Astrocyte (in vitro differentiated cells and primary cell): ENCODE measurements at places on chromosomes 16 and 17.
A peak's percentile ranks its signal among the peaks of the same experiment; 100 is the strongest.

GRCh38 chr16:86363057-86363490 lies 147.3 kb upstream of the FOXF1 start:
- peak overlapping the region; percentile 21 for H3K27ac ChIP-seq
- DNase-seq, result peak; percentile 97
- no peak overlapping the region for H3K4me3 ChIP-seq
- H3K4me1 ChIP-seq, result peaks cover 19% of the 10 kb centered on the region
- H3K36me3 ChIP-seq, result no peaks in the 10 kb centered on the region
- peaks cover 3% of the 10 kb centered on the region for H3K27me3 ChIP-seq

- peaks cover 19% of the 10 kb centered on the region for H3K36me3 ChIP-seq
- H3K27ac ChIP-seq, result peak overlapping the region; percentile 80
- H3K4me3 ChIP-seq, result peak overlapping the region; percentile 81
- no peak for DNase-seq
Observed at GRCh38 chr17:81683208-81683583, 401 bp downstream of the ARL16 start.

DNA sequence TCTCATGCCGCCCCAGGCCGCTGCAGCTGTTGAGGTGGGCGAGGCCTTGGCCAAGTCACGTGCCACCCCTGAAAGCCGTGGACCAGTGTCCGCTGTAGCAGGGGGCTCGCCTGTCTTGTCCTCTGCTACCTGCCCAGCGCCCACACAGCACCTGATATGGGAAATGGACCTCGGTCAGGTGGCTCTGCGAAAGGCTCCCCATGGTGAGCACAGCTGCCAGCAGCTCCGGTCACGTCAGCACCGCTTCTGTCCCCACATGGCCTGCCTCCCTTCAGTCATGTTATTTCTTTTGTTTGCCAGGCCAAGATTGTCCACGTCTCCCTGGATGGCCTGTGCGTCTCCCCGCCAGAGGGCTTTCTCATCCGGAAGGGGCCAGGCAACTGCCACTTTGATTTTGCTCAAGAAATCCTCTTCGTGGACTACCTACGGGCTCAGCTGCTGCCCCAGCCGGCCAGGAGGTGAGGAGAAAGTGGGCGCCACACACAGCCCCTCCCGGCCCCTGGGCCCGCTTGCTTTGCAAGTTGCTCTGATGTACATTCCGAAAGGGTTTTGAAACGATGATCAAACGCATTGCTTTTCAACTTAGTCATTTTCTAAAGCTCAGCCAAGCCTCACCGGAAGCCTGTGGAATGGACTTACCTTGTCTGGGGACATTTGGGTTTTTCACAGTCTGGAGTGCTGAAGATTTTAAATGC lies 219.8 kb downstream of the KATNIP start:
- H3K27me3 ChIP-seq, result no peaks in the 10 kb centered on the region
- H3K36me3 ChIP-seq, result no peaks in the 10 kb centered on the region
- H3K27ac ChIP-seq, result peak overlapping the region; percentile 91
- H3K4me3 ChIP-seq, result peak overlapping the region; percentile 20
- H3K4me1 ChIP-seq, result peaks cover 32% of the 10 kb centered on the region
- peak; percentile 97 for DNase-seq

DNA sequence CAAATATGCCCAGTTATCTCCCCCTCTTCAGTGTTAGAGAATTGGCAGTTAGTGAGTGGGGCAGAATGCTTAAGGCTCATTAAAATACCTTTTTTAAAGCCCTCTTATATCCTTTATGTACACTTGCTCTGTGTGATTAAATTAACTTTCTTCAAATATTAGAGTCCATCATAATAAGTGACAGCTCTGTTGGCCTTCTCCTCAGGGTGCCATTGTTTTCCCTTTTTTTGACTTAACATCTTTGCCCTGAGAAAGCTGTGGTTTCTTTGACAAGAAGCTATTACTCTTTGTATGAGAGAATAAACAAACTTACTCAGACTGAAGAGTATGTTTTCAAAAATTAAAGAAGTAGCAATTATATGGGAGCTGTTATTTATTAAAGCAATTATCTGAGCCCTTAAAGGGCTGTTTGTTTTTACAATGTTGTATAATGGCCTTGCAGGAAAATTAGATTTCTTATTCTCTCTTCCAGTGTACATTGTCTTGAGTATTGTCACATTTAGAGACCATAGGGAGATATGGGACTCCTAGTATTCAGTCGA lies 13.4 kb downstream of the RBBP6 start:
- peaks cover 39% of the 10 kb centered on the region for H3K36me3 ChIP-seq
- no peak overlapping the region for H3K27ac ChIP-seq
- no peaks in the 10 kb centered on the region for H3K27me3 ChIP-seq
- DNase-seq, result no peak
- no peak overlapping the region for H3K4me3 ChIP-seq

- H3K36me3 ChIP-seq, result no peaks in the 10 kb centered on the region
- no peak for DNase-seq
- H3K27me3 ChIP-seq, result no peaks in the 10 kb centered on the region
- H3K27ac ChIP-seq, result no peak overlapping the region
Observed at GRCh38 chr16:74083541-74083940, 213.1 kb upstream of the PSMD7 start.

DNA sequence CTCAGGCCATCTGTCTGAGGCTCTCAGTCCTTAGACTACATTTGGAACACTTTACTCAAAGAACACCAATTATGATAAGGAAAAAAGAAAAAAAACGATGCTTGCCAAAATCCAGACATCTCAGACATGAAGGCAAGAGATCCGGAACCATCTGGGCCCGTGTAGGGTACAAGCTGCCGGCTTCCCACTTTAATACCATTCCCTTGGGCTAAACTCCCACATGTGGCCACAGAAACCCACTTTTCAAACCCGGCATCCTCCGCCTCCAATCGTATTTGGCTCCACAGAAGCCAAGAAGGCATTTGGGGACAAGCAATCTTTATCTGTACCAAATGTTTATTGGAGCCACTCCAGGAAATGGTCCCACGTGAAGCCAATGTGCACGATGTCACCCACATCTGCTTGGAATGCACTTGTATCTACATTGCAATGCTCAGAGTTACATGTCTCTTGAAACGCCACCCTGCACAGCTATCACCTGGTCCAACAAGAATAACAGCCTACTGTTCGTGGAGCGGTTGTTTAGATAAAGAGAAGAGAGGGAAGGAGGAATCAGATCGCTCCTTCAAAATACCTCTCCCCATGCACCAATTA lies 33.5 kb downstream of the XYLT1 start:
- H3K27ac ChIP-seq, result no peak overlapping the region
- DNase-seq, result no peak
- no peaks in the 10 kb centered on the region for H3K27me3 ChIP-seq
- no peaks in the 10 kb centered on the region for H3K4me1 ChIP-seq

DNA sequence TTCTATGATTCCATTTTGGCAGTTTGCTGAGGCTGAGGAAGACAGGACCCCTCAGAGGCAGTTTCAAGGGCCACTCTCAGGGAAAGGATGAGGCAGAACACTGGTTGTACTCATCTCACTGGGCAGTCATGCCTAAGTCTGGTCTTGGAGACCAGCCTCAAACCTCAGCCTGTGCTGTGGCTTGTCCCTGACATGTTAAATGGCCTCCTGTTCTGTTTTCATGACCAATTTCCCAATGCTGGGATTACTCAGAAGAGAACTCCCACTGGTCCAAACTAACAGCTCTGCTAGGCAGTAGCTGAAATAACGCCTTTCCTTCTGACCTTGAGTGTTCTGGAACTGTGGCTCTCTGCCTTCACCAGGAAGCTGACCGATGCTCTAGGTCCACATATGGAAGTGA lies 8.4 kb upstream of the SPDYE4 start:
- no peak overlapping the region for H3K27ac ChIP-seq
- no peak overlapping the region for H3K4me3 ChIP-seq
- no peaks in the 10 kb centered on the region for H3K4me1 ChIP-seq
- DNase-seq, result peak; percentile 3
